Pulmonary artery endothelial cell (primary cell): ENCODE measurements at places on chromosomes 12 and 14.

DNA sequence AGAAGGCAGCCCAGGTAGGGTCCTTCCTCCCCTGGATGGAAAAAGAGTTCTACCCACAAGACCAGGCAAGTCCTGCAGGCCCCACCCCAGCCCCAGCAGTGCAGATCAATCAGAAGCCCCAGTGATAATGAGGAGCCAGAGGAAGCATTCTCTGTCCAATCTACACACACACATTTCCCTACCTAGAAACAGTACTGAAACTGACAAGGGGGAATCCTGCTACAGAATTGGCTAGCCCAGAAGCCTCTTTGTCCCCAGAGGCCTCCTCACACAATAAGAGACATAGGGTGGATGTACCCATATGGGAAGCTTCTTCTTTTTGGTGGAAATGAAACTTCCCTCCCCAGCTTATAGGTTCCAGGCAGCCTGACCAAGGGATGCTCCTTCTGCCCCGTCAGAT lies 9.9 kb downstream of the FSCB start:
- DNase-seq, result no peak

DNA sequence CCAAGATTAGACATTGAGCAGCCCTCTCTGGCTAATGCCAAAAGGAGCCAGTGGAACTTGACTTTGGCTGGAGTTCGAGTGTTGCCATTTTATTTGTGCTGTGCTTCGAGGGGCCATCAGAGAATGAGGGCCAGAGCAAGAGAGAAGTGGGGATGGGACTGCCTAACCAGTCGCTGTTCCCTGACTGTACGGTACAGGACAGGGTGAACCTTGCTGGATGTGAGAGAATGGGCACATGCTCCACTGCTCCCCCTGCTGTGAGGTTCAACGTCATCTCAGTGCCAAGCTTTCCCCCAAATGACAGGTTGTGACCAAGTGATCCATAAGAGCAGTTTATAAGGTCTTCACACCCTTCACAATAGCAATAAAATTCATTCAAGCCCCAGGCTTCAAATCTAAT lies 55.1 kb upstream of the BCL11B start:
- DNase-seq, result no peak

- DNase-seq, result no peak
Measured at GRCh38 chr14:104898870-104899510, 25.7 kb upstream of the PLD4 start.

GRCh38 chr12:114742363-114742762 lies 58.4 kb upstream of the TBX3 start:
- no peak for DNase-seq

GRCh38 chr14:64760146-64760755 lies 56.0 kb downstream of the PLEKHG3 start:
- no peak for DNase-seq

DNA sequence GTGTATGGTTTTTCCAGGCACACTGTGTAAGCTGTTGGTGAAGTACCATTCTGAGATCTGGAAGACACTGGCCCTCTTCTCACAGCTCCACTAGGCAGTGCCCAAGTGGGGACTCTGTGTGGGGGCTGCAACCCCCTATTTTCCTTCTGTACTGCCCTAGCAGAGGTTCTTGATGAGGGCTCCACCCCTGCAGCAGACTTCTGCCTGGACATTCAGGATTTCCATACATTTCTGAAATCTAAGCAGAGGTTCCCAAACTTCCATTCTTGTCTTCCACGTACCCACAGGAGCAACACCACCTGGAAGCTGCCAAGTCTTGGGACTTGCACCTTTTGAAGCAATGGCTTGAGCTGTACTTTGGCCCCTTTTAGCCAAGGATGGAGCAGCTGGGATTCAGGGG lies 85.2 kb upstream of the PRMT8 start:
- DNase-seq, result no peak
